8988T (cell line): ENCODE measurements at places on chromosomes 3 and 15.

DNA sequence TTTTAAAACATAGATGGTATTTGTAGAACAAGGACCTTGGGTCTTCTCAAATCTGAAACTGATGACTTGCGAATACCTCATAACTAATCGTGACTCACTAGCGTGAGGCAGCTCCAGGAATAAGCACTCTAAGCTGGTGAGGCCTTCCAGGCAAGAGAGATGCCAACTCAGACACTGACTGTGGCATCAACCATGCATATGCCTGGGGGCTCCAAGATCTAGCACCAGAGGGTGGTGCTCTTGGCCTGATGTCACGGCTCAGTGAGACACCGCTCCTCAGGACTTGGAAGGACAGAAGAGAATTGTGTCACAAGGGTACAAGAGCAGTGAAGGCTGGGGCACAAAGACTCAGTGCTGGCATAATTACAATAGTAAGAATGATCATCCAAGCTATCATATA is 125.0 kb upstream of the TRIM42 start:
- DNase-seq, result no peak

GRCh38 chr3:42581400-42581708 is 413 bp downstream of the SEC22C start:
- DNase-seq, result no peak

DNA sequence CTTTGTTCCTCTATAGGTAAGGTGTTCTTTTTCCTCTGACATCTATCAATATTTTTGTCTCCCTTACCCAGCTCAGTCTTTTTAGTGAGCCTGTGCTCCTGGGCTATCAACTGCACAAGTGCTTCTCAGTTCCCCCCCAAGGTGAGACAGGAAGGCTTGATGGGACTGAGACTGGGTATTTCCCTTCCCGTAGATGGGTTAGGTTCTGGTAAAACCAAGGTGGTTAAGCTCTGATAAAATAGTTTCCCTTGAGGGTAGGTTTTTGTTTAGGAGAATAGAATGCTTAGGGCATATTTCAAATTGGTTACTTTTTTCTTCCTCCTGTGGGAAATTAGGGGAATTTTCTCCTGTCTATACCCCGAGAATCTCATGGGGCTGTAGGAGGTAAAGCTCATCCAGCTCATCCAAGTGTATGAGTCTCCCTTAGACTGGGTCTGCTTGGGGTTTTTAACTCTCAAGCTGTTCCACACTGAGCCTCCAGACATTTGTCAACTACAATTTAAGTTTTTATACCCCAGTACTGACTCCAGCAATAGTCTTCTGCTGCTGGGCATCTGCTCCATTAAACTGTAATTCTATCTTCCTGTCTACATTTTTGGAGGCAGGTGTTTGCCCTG is 44.9 kb downstream of the OXSR1 start:
- no peak for DNase-seq

GRCh38 chr3:66158933-66159683 is 61.7 kb upstream of the SLC25A26 start:
- no peak for DNase-seq

- no peak for DNase-seq
Measured at GRCh38 chr3:80051602-80051962, 283.8 kb upstream of the ROBO1 start.

DNA sequence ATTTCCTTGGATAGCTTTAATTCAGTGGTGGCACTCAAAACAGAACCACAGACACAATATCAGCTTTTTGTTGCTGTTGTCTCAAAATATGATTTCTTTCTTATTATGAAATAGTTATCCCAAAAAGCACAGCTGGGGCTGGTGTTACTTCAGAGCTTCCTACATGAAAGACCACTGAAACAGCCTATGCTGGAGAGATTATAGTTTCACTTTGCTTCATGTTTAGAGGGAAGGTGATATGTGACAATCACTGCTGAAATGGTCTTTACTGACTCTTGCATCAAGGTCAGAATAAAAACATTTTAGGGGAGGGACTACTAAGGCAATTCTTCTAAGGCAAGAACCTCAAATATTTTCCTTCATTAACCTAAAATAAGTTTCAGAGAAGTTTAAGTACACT is 190.7 kb downstream of the TNIK start:
- no peak for DNase-seq

DNA sequence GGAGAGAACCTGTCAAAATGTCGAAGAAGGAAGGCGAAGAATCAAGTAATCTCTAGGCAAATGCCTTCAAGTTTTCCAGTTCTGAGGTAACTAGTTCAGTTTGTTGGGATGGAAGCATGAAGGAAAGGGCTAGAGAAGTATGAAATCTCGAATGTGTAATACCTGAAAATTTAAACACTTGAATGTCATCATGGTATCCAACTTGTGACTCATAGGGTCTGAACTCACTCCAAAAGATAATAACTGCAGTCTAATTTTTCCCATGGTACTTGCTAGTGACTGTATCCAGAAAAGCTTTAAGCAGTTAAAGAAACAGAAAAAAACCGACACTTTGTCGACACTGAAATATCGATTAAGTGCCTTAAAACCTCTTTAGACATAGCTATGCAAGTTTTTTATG is 102.9 kb upstream of the CHRM5 start:
- no peak for DNase-seq

- DNase-seq, result no peak
Measured at GRCh38 chr15:39922462-39923092, 2.5 kb upstream of the GPR176 start.

- no peak for DNase-seq
Measured at GRCh38 chr15:42058791-42059190, 35.6 kb downstream of the PLA2G4D start.

GRCh38 chr15:46764851-46765250 is 952.5 kb upstream of the SEMA6D start:
- no peak for DNase-seq

GRCh38 chr3:164539215-164539614 is 539.1 kb downstream of the SI start:
- DNase-seq, result no peak
